ENCODE measurements at places on chromosomes 4 and X.

- no peaks in the 10 kb centered on the region for H3K27me3 ChIP-seq
- no peak overlapping the region for H3K4me3 ChIP-seq
- H3K27ac ChIP-seq, result no peak overlapping the region
- peaks cover 1% of the 10 kb centered on the region for H3K36me3 ChIP-seq
- DNase-seq, result no peak
- H3K4me1 ChIP-seq, result peaks cover 6% of the 10 kb centered on the region
Measured at GRCh38 chr4:55725057-55725456, 89.0 kb upstream of the NMU start.

GRCh38 chrX:37380924-37381323 lies 31.8 kb downstream of the PRRG1 start:
- H3K4me1 ChIP-seq, result peaks cover 10% of the 10 kb centered on the region
- no peak overlapping the region for H3K27ac ChIP-seq
- no peak overlapping the region for H3K4me3 ChIP-seq
- no peaks in the 10 kb centered on the region for H3K36me3 ChIP-seq
- H3K27me3 ChIP-seq, result no peaks in the 10 kb centered on the region

DNA sequence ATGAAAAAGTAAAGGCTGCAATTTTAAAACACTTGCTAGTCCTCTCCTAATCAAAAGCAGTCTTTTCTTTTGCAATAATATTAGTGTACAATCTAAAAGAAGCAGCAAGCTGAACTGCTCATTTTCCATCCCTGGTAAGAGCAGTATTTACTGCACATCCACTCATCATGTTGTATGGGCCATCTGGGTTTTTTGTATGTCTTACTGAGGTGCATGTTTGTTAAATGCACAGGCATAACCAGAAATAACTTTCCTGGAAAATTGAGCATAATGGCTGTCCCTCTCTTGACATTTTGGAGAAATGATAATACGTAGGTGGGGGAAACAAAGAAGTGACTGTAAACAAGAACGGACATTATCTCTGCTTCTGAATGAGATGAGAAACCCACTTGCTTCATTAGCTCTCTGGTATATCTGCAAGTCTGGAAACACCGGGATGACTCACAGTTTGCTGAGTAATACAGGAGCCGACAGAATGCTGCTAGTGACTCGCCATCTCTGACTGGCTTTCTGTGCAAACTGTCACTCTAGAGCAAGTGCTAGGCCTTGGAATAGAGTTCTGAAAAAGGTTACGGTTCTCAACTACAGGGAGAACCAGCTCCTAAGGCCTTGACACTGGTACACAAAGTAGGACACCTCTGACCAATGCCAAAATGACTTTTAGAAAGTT lies 85.7 kb upstream of the MTM1 start:
- H3K4me1 ChIP-seq, result peaks cover 10% of the 10 kb centered on the region
- H3K4me3 ChIP-seq, result no peak overlapping the region
- no peaks in the 10 kb centered on the region for H3K27me3 ChIP-seq
- peak overlapping the region; percentile 34 for H3K27ac ChIP-seq

DNA sequence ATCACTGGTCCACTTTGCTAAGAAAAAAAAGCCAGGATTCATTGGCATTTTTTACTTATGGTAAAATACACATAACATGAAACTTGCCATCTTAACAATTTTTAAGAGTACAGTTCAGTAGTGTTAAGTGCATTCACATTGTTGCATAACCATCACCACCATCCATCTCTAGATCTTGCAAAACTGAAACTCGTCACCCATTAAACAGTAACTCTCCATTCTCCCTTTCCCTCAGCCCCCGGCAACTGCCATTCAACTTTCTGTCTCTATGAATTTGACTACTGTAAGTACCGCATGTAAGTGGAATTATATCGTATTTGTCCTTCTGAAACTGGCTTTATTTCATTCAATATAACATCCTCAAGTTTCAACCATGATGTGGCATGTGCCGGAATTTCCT lies 56.3 kb upstream of the LNX1 start:
- DNase-seq, result no peak
- H3K36me3 ChIP-seq, result no peaks in the 10 kb centered on the region
- peaks cover 12% of the 10 kb centered on the region for H3K4me1 ChIP-seq

DNA sequence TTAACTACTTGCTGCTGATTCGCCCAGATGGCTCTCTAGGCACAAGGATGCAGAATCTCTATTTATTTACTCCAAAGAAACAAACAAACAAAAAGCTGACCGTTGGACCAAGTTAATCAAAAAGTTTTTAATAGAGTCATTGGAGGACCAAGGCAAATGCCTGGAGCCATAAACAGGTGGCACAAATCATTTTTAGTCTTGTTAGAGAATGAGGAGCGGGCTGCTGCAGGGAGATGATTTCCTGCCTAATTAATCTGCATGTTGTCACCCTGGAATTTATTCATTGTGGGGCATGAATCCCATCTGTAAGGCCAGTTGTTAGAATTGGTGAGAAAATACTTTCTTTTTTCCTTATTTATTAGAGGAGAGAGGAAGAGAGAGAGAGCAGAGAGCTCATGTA lies 147.4 kb upstream of the GATB start:
- no peaks in the 10 kb centered on the region for H3K36me3 ChIP-seq
- no peak overlapping the region for H3K27ac ChIP-seq
- H3K4me1 ChIP-seq, result no peaks in the 10 kb centered on the region
- DNase-seq, result no peak

Data from chondrocyte (in vitro differentiated cells).